ENCODE measurements at places on chromosomes 12 and 14. TPM values are rescaled to one million over a fixed set of nuclear protein-coding genes. Genes with fewer than 3 reads are reported as not detected.

GRCh38 chr12:23376238-23376637 is 573.2 kb downstream of the SOX5 start:
- no peak overlapping the region for H3K27ac ChIP-seq
- DNase-seq, result no peak
- H3K36me3 ChIP-seq, result no peaks in the 10 kb centered on the region
- H3K27me3 ChIP-seq, result no peaks in the 10 kb centered on the region

DNA sequence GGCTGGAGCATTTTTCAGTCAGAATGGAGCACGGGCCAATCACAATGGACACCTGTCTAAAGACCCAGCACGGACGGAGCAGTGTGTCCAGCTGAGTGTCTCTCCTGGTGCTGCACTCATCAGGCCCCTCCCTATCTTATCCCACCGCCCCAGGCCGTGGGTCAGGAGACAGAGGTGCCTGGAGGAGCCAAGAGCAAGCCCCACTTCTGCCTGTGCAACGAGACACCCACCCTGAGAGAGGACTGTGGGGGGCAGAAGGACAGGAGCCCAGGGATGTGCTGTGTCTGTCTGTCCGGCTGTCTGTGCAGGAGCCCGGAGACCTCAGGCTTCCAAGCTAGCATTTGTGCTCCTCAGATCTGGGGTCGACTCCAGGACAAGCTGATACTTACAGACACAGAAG is 69.6 kb upstream of the SFSWAP start:
- H3K4me1 ChIP-seq, result no peaks in the 10 kb centered on the region
- no peak overlapping the region for H3K4me3 ChIP-seq
- DNase-seq, result no peak
- no peaks in the 10 kb centered on the region for H3K27me3 ChIP-seq
- no peaks in the 10 kb centered on the region for H3K36me3 ChIP-seq
- no peak overlapping the region for H3K27ac ChIP-seq

DNA sequence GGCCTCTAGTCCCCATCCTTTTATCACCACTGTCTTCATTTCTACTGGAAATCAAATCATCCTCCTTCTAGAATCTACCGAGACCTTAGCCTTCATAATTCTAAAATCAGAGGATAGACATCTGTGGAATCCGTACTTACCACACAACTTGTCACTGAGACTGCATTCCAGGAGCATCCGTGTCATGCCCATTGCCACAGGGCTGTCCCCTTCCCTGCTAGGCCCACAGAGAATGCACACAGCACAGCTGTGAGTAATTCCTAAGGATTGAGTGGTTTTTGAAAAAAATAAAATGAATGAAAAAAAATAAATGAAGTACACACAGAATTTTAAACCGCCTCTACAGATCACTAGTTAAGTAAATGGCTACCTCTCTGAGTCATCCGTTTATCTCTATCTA is 21.0 kb upstream of the MAGOHB start:
- H3K4me3 ChIP-seq, result no peak overlapping the region
- no peaks in the 10 kb centered on the region for H3K27me3 ChIP-seq
- H3K27ac ChIP-seq, result no peak overlapping the region
- no peak for DNase-seq
- H3K36me3 ChIP-seq, result no peaks in the 10 kb centered on the region

GRCh38 chr14:70638416-70638815 is 3.3 kb upstream of the TTC9 start:
- no peak overlapping the region for H3K27ac ChIP-seq
- H3K4me1 ChIP-seq, result no peaks in the 10 kb centered on the region
- H3K36me3 ChIP-seq, result no peaks in the 10 kb centered on the region
- no peak for DNase-seq
- H3K27me3 ChIP-seq, result peaks cover 5% of the 10 kb centered on the region
- H3K4me3 ChIP-seq, result no peak overlapping the region

DNA sequence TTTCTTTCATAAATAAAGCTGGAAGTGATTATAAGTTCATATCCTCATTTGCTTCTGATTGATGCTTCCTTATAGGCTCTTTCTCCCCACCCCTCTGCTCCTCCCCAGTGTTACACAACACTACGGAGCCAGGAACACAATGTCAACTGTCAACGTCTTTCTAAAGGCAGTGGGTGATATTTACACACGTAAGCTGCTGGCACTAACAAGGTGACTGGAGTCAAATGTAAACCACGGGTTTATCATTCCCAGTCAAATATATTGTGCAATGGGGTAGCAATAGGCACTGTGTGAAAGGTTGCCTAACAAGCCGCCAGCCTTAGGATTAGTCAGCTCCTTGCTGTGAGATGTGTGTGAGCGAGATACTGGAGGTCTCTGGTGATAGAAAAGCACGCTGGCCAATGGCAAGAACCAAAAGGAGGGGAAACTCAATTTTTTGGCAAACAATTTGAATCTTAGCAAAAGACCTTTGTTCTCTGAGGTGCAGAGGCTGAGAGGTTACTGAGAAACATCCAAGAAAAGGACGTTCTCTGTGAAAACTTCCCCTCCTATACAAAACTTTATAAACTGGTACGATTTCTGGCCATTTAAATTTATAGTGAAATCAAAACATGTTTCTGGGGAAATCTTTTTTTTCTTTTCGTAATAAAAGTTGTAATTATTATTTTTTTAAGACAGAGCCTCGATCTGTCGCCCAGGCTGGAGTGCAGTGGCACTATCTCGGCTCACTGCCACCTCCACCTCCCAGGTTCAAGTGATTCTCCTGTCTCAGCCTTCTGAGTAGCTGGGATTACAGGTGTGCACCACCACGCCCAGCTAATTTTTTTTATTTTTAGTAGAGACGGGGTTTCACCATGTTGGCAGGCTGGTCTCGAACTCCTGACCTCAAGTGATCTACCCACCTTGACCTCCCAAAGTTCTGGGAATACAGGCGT is 22.3 kb upstream of the HECTD1 start:
- H3K4me3 ChIP-seq, result peak overlapping the region; percentile 28
- H3K36me3 ChIP-seq, result no peaks in the 10 kb centered on the region
- no peaks in the 10 kb centered on the region for H3K4me1 ChIP-seq
- H3K27me3 ChIP-seq, result no peaks in the 10 kb centered on the region

Gene NYNRIN
- total RNA-seq, result 8.1 TPM
